ENCODE measurements at places on chromosomes 4 and X.
A peak's percentile ranks its signal among the peaks of the same experiment; 100 is the strongest.

DNA sequence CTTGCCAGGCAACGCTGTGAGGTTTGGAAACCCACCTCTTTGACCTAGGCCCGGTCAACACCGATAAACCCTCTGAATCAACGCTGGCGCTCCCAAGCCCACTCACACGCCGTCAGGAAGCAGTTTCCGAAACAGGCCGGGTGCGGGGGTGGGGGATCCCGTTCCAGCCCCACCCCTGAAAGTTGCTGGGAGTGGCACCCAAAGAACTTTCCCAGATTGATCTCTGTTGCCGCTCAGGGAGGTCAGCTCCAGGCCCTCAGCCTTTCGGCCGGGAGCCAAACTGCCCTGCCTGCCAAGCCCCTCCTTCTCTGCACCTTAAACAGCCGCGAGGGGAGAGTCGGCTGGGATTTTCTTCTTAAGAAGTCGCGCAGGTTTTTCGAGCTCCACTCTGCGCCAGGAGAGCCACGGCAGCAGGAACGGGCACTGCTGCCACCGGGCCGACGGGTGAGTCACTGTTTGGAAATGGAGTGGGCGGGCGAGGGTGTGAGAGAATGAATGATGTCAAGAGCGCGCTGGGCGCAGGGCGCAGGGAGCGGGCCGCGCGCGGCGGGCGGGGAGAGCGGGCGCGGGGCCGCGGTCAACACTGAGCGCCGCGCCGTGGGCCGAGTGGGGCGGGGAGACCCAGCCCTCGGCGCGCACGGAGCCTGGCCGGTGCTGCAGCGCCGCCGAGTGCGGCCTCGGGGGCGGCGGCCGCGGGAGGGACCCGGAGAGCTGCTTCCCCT, at the start of gene SGMS2:
TSS of gene SGMS2 (plus strand) at position 583 of the 722 bp plus-strand sequence. CDS start 70,622 bp downstream, outside the sequence.
- peak; percentile 36 for DNase-seq

- no peak for DNase-seq
Observed at GRCh38 chr4:10565166-10565780, 108.0 kb upstream of the ZNF518B start.

DNA sequence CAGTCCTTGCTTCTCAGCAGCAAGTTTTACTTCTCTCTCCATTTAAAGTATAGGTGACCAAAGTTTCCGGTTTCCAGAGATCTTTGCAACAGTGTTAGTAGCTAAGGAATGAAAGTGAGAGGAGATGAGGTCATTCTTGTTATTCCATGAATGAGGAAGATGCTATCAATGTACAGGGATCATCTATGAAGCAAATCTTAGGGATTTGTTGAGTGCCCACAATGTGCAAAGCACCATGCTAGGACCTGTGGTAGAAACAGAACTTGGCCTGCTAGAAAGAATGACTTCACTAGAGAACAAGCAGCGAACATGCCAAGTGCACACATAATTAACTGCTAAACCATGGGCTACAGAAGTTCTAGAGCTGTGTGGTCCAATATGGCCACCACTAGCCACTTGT, 112.5 kb downstream of the MID1 start:
- no peak for DNase-seq

- DNase-seq: no peak
Observed at GRCh38 chrX:115174548-115174947, 14.7 kb upstream of the RBMXL3 start.

DNA sequence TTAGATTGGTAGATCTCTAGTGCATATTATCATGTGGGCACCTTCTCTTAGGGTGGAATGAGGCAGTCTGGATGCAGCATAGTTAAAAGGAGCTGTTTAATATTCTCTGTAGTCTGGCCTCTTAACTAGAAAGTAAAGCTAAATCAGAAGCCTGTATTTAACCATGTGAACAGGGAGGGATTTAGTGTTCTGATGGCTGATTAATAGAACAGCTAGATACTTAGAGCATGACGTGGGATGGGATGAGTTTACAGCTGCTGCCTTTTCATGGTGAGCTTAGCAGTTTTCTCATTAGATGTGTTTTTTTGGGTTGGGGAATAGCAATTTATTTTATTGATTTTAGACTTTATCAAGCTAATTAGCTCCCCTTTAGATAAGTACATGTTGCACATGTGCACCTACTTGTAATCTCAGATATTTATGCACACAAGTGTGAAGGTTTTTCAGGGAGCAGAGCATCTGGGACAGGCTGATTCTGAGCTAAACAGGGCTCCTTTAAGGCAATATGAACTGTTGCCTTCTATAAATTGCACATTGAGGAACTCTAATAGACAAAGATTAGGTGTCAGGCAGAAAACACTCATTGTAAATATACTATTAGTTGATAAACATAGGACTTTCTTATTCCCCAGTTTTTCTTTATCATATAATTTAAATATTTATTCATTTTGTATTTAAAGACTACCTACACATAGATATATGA, 34.1 kb downstream of the YIPF6 start:
- no peak for DNase-seq

DNA sequence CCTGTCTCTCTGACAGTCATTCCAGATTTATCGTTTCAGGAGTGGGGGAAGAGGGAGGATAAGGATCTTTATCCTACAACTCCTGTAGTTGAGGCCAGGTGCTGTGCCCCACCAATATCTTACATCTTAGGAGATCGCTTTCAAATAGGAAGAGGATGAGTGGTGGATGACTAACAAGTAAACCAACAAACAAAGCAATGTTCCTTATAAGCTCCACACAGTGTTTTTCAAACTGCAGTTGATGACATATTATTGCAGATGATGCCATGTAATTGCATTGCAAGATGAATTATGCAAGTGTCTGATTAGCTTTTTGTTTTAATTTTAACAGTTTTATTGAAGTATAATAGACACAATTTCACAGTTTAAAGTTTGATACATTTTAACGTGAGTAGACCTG, 35.8 kb upstream of the TMEM164 start:
- no peak for DNase-seq

DNA sequence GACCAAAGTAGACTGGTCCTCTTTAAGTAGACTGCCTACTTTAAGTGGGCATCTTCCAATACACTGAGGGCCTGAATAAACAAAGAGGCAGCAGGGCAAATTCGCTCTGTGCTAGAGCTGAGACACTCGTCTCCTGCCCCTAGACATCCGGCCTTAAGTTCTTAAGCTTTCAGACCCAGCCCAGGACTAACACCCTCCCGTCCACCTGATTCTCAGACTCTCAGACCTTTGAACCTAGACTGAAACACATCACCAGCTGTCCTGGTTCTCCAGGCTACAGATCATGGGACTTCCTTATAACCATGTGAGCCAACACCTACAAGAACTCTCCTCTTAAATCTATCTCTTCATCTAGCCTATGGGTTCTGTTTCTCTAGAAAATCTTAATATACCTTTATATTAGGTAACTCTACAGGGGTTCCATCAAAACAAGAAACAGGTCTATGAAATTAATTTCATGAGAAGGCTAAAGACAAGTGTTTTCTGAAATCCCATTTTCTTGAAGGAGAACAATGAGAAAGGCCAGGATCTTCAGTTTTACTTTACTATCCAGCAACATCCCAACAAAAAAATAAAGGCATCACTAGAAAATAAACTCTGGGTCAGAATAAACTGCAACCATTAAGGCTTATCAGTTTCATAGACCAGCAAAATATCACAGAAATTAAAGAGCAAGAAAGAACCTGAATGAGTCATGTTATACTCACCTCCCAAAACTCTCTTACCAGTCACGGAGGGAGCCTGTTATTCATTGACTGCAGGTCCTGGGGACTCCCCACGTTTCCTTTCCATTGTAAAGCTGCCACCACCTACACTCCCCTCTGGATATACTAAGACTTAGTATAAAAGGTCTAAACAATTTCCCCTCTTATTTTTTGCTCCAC, 14.8 kb downstream of the ADGRA3 start:
- no peak for DNase-seq

DNA sequence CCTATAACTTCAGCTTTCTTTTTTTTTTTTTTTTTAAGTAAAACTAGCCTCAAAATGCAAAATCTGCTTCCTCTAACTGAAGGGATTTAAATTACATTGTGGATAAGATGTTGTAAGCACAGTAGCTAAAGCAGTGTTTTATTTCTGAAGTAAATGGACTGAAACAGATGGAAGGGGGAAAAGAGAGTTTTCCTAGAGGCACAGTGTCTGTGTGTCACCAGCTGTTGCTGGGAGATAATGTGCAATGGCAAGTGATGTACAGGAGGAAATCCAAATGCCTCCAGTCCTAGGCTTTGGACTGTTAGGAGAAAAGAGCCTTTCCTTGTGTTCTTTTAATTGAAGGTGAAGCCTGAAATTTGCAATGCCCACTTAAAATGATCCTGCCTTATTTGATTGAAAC, 672.1 kb downstream of the GRXCR1 start:
- DNase-seq: peak; percentile 35

- DNase-seq: no peak
Observed at GRCh38 chr4:7816771-7817170, 122.9 kb downstream of the AFAP1 start.

- no peak for DNase-seq
Observed at GRCh38 chrX:95945528-95945927, 739.1 kb upstream of the DIAPH2 start.

DNA sequence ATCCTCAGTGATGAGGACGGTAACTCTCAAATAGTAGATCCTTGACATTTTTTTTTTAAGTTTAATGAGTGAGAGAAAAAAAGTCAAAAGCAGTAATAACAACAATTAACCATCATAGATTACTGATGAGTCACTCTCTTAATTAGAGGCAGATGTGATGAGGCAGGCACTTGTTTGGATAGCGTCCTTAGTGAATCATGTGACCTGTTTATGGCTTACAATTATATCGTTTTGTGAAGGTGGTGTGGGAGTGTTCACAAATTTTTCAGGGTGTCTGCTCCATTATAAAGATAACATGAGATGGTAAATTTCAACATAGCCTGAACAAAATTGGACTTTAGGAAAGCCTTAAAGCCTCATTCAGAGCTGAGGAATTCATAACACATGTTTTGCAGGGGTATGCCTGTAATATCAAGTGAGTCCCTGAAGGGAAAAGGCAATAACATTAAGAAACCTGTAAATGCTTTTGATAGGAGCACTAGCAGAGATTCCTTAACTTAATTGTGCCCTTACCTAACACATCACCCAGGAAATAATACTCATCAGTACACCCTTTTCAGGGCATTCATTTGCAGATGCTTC, 51.9 kb upstream of the XIAP start:
- no peak for DNase-seq

DNA sequence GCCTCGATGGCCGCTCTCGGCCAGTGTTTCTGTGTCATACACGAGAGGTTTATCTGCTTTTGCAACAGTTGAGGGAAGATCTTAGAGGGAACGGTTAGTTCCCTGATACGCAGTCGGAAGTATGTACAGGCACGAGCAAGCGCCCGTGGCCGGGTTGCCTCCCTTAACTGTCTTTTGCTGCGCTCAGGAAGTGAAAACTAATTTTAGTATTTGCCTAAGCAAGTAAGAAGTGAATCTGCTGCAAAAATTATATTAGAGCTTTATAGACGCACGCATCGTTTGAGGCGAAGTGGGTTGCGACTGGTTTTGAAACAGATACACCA, 695 bp downstream of the MTM1 start:
- DNase-seq: no peak

- DNase-seq: no peak
Observed at GRCh38 chrX:96838537-96838936, 45.2 kb upstream of the RPA4 start.

DNA sequence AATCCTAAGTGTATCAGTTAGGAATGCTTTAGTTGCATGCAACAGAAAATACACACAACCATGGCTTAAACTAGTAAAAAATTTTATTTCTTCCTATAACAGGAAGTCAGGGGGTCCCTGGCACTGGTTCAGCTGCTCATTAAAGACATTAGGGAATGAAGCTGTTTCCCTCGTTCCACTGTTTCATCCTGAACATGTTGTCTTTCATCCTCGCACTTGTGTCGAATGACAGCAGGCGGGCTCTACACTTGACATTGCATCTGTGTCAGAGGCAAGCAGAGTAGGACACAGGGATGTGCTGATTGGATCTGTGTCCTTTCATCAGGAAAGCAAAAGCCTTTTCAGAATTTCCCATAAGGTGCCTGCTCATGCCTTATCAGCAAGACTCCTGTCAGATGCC, 22.8 kb upstream of the C1QTNF7 start:
- no peak for DNase-seq

DNA sequence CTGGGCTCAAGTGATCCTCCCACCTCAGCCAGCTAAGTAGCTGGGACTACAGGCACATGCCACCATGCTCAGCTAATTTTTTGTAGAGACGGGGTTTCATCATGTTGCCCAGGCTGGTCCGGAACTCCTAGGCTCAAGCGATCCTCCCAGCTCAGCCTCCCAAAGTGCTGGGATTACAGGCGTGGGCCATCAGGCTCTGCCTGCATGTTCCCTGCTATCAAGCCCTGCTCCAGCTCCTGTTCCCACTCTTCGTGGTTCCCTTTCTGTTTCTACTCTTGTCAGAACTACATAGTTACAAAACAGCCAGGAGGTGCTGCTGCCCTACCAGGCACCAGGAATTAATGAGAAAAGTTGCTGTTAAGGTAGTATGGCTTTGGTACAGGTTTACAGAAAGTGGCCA, 8.7 kb downstream of the TIMP1 start:
- no peak for DNase-seq

DNA sequence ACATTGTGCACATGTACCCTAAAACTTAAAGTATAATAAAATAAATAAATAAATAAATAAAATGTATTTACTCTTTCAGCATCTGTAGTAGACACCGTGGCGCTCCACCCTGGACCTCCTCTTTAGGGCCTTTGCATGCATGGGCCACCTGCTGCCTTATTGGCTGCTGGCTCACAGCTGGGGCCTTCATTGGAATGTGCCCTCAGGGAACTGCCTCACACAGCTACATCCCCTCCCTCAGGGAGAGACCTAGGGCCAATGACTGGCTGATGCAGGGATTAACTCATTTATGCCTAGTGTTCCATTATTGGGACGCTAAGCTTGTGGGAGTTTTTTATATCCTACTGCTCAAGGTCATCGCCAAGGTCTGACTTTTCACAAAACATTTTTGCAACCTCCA, 302.9 kb upstream of the FTHL17 start:
- DNase-seq: no peak

DNA sequence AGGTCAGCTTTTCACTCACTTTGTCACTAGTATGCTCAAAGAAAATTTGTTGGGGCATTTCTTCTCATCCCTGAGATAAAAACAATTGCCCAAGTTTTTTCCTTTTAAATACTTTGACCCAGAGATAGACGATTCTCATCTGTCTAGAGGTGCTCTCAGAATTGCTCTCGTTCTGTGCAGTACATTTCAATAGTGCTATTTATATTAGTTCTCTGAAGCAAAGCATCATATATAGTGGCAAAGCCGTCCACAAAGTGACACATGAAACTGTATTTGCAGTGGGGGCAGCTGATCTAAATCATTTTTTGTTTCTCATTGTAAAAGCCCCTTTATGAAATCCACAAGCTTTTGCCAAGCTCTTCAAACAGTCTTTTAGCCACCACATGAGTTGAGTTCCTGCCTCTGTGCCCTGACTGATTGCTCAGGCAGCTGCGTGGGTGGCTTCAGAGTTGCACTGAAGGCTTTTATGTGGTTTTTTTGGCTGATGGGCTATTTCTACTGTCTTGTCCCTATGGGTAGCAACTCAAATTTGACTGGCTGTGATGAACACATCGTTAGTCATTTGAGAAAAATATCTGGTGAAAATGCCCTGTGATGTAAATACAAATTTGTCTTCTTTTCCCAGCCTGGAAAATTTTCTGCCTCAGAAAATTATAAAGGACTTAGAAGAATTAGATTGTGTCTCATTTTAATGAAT, 119.1 kb upstream of the OTUD4 start:
- no peak for DNase-seq
